ENCODE measurements at places on chromosomes 13 and 19.

DNA sequence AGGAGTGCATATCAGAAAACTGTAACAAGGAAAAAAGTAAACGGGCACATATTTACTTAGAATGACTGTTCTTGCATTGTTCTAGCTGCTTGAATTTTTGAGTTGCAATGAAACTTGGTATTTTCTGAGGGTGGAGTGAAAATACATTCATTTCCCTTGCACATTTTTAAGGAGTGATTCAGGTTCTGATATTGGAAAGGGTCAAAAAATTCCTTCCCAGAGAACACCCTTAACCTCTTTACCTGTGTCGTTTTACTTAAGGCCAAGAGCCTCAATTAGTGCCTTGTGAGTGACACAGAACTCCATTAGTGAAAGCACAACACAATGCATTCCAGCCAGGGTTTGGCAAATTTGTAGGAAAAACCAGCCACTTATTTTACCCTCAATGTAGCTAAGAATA, 2.3 kb downstream of the ITGBL1 start:
- no peak for DNase-seq

DNA sequence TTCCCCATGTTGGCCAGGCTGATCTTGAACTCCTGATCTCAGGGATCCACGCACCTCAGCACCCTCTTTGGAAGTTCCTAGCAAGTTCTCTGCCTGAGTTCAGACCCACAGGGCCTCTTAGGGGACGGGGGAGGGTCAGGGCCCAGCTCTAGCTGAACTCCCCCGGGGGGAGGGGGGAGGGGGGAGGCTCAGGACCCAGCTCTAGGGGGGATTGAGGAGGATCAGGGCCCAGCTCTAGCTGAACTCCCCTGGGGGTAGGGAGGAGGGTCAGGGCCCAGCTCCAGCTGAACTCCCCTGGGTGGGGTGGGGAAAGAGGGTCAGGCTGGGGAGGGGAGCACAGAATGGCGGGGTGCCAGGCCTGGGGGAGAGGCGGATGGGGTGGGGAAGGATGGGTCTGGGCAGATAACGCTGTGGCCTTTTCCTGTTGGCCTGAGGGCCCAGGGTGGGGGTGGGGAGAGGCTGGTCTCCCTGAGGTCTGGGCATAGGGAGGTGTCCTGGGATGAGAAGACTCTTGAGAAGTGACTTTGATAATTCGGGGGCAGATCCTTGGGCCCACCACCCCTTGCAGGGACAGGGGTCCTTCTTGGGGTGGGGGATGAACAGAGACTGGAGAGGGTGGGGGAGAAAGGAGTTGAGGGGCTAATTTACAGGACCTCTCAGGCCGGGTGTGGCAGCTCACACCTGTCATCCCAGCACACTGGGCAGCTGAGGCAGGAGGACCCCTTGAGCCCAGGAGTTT, 5.5 kb upstream of the PTBP1 start:
- DNase-seq, result no peak

DNA sequence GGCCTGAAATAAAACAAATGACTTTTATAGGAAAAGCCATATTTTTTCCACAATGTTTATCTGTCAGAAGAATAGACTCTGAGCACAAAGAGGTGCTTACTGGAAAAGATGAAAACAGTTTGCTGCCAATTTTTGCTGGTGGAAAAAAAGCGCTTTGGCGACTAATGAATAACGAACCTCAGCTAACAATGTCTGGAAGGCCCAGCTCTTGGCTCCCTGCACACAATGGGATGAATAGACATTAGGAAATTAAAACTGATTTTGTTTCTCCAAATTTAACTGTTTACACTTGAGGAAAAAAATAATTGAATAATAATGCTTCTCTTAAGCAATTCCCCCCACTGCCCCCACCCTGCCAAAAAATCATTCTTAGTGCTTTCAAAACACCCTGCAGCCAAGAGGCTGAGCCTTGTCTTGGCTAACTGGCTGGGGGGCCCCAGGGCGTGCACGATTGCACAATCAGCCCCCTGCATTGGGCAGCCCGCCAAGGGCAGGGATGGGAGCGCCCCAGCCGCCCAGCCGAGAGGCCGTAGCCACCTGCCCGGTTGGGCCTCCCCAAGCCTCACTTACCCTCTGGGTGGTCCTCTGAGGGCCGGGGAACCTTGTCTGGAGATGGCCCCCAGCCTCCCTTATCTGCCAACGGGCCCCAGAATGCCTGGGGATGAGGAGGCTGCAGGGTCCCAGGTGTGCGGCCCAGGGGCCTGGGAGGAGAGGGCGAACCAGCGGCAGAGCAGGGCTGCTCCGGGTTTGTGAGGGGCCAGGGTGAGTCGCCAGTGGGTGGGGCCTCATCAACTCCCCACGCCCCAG, 16.8 kb downstream of the CEBPG start:
- DNase-seq, result peak; percentile 11

GRCh38 chr19:43774103-43774939, 6.5 kb downstream of the KCNN4 start:
- DNase-seq, result peak; percentile 36

DNA sequence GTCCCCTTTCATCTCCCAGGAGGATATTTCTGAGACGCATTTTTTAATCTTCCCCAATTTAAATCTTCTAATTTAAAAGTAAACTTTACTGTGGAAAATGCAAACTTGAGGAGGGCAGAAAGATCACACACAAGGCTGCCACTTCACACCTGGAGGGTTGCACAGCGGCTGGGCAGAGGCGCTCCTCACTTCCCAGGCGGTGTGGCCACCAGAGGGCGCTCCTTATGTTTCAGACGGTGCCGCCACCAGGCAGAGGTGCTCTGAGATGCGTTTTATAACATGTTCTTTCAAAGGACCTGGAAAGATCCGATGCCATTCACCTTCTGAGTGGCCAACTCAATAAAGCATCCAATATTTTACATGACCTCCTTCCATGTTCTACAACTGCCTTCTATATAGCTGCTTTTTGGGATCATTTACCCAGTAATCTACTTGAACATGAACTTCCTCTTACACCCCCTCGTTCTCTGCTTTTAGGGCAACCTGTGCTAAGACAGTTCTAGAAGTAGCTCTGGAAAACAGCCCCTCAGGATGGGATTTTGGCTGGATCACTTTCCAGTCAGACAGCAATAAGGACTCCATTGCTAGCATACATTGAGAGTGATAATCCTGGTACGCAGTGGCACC, 14.8 kb upstream of the MTUS2 start:
- DNase-seq, result no peak

DNA sequence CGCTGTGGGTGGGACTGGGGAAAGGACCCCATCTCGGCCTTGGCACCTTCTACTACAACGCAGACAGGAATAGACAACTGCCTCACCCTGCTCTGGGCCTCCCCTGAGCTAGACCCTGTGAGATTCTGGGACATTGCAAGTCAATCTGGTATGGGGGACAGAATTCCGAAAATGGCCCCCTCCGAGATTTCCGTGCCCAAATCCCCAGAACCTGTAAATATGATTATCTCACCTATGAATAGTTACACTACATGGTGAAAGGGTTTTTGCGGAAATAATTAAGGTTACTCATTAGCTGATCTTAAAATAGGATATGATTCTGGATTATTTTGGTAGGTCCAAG, 618 bp upstream of the ZBTB45 start:
- no peak for DNase-seq

- DNase-seq, result no peak
Observed at GRCh38 chr19:35169221-35169995, 14.9 kb downstream of the FXYD5 start.

GRCh38 chr19:725461-726089, 16.8 kb downstream of the PALM start:
- no peak for DNase-seq

DNA sequence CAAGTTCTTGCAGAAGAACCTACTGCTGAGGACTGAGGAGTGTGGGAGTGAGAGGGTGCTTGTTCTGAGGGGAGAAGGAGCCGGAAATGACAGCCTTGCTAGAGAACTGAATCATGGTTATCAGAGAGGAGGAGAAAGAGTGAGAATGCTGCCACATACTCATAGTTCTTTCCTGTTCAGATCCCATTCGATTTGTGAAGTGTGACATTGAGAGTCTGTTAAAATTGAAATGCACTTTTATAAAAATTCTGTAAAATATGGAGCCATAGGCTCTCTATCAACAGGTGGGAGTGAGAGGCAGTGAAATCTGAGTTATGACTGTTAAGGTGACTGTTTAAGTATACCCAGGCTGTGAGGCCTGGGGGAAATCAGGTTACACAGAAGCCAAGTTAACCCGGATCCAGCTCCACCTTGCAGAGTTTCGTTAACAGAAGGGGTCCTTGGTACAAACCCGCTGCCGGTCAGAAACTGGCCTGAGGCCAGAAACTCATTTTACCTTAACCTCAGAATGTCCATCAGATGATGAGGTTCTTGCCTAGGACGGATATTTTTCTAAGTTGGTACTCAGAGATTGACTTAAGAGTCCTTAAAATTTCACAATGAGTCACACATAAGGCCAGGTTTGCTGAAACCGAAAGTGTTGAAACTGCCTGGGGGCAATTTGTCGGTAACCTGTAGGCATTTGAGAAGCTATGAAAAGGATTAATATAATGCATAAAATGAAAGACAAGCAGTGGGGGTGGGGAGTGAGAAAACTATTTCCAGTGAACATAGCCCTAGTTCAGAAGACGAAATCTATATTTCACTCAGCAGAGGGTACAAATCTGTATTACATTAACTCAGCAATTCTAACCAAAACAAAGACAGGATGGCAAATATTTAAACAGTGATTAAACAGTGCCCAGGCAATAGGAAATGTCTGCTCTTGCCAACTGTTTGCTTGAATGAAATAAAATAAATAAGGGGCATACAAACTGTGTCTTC, 350.5 kb downstream of the KCNRG start:
- no peak for DNase-seq

DNA sequence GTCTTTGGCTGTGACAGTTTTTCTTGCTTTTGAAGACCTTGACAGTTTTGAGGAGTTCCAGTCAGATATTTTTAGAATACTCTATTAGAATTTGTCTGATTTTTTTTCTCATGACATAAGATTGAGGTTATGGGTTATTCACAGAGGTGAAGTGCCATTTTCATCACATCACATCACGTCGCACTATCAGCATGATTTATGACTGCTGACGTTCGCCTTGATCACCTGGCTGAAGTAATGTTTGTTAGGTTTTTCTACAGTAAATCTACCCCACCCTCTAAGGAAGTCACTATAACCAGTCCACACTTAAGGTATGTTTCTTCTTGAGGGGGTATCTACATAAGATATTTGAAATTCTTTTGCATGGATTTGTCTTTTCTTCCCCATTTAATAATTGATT, 169.7 kb downstream of the NDFIP2 start:
- no peak for DNase-seq

GRCh38 chr13:101576977-101577376, 124.5 kb downstream of the ITGBL1 start:
- no peak for DNase-seq

GRCh38 chr13:40340368-40341095, 325.9 kb downstream of the FOXO1 start:
- no peak for DNase-seq

- peak; percentile 43 for DNase-seq
Observed at GRCh38 chr19:18292810-18293641, 11.6 kb upstream of the JUND start.

DNA sequence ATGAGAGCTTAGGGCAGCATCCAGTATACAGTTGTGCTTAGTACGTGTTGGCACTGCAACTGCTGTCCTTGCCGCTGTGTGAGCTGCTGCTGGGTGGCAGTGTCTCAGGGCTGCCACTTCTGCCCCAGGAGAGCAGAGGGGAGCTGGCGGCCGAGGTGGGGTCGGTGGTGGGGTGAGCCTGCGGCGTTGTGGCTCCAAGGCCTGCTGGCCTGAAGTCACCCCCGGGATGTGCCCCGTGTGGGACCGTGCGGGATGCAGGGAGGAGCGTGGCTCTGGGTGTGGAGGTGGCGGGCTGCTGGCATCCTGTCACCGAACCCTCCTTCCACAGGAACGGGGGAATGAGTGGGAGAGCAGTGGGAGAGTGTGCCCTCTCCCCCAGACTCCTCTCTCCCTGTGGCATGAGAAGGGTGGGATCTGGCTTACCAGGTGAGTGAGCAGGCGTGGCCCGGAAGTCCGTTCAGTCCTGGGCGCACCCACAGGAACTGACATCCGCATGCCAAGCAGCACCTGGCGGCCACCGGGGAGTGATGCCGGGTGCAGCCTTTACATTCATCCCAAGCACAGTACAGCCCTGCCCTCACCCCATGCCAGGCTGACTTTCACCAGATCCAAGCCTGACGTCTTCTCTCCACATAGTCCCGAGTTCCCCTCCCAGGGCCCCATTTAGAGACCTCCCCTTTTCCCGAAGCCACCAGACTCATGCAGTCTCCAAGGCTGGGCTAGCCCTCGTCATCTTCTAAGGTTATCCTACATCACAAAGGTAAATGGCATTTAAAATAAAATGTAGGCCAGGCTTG, 26.6 kb downstream of the MCF2L start:
- no peak for DNase-seq

GRCh38 chr19:15330801-15331418, 1.4 kb downstream of the BRD4 start:
- DNase-seq, result no peak

GRCh38 chr19:45156751-45157150, 4.0 kb downstream of the NKPD1 start:
- DNase-seq, result no peak

DNA sequence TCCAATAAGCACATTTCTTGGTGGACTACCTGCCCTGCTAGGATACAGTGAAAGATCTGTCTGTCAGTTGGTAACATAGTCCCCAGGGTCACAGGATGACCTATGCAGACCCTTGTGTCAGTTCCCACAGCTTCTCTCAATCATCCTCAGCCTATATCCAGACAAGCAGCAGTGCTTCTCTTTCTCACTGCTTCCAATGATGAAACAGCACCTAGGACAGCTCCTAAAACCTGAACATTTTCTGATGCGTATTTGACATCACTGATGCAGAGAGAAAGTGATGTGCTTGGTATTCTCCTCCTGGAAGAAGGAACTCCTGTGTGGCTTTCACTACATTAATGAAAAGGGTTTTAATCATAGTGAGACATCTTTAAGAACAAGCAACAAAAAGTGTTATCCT, 43.7 kb downstream of the ZNF557 start:
- DNase-seq, result no peak

DNA sequence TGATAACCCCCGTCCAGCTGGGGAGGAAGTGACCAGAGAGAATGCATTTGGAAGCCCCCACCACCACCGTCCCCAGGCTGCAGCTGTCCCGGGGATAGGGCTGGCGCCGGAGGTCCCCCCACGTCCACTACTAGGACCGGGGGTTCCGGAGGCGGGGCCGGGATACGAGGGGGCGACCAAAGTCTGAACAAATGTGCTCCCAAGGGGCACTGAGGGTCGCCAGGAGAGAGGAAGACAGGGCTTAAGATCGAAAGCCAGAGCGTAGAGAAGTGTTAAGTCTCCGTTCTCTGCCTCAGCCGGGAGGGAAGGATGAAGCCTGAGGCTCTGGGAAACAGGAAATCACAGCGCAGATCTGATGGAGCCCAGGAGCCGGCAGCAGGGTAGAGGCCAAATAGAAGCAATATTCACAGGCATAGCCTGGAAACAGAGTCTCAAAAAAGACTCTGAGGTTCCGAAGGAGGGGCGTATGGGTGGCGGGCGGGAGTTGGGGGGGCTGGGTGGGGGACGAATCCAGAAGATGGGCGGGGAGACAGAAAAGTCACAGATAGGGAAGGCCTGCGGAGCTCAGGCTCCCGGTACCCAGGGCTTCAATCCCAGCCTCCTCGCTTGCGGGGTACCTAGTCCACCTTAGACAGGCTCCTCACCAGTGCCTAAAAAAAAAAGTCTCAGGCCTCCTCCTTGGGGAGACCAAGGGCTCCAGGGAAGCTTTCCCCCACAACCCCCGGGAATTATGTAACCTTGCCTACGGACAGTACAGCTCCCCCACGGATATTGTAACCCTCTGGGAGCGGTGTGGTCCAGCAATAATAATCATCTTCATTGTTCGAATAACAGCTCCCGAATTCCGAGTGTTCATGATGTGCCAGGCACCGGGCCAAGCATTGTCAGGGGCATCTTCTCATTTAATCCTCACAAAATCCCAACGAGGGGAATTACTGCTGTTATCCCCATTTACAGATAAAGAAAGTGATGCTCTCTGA, 1.1 kb upstream of the ERF start:
- DNase-seq, result no peak

Data from C1 segment of cervical spinal cord (tissue), 14 donors.